ENCODE measurements at places on chromosomes 5 and 9.

DNA sequence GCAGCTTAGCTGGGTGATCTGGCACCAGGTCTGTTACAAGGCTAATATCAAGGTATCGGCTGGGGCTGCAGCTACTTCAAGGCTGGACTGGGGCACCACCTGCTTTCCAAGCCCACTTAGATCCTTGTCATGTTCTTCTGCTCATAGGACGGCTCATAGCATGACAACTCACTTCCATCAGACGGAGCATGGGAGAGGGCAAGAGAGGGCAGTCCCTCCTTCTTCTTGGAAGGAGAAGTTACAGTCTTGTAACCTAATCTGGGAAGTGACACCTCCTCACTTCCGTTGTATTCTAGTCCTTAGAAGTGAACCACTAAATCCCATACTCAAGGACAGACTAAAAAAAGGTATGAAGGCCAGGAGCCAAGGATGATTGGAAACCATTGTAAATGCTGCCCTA, 258.2 kb downstream of the MAST4 start:
- DNase-seq: no peak

DNA sequence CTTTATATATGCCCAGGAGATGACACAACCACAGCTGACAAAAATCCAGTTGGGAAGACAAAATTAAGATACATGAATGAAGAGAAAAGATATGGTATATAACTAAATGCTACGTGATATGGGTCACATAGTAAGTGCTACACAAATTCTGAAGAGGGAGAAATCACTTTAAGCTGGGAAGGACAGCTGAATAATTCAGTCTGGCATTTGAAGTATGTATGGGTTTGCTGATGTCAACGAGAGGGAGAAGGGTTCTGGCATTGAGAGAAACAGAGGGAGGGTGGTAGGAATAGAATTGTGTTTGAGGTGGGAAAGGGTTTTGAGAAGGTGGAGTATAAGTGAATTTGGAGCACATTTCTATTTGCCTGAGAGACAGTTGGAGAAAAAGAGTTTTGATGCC, 6.7 kb upstream of the SLIT3 start:
- DNase-seq: no peak

DNA sequence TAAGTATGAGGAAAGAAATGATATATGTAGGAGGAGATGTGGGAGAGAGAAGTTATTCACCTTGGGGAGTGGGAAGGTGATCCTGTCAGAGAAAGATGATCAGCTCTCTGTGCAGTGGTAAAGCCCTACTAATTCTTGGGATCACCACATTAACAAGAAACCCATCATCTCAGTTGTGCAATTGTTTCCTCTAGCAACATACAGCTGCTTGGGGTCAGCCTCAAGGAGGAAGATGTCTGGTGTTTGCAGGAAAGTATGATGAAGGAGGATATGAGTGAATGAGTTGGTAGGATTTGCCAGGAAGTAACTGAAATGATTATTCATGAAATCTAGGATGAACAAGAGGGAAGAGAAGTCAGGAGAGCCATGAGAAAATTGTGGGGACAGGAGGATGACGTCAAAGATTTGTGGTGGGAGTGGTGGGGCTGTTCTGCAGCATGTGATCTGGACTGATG, 50.1 kb downstream of the TNFSF8 start:
- DNase-seq: no peak

DNA sequence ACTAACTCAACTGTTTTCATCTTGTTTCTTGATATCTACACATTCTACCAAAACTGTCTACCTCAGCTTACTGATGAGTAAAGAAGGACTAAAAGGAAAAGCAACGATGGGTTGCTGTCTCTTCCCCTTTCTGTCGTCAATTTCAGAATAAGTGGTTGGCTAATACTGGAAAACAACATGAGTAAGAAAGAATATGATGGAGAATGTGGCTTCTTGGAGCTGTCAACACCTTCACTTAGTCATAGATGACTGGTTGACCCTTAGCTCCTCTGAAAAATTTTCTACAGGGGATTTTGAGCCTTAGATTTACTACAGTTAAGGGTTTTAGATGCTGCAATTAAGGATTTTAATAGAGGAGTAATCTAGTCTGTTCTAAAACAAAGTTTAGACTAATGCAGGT, 797.9 kb downstream of the TLE4 start:
- no peak for DNase-seq

DNA sequence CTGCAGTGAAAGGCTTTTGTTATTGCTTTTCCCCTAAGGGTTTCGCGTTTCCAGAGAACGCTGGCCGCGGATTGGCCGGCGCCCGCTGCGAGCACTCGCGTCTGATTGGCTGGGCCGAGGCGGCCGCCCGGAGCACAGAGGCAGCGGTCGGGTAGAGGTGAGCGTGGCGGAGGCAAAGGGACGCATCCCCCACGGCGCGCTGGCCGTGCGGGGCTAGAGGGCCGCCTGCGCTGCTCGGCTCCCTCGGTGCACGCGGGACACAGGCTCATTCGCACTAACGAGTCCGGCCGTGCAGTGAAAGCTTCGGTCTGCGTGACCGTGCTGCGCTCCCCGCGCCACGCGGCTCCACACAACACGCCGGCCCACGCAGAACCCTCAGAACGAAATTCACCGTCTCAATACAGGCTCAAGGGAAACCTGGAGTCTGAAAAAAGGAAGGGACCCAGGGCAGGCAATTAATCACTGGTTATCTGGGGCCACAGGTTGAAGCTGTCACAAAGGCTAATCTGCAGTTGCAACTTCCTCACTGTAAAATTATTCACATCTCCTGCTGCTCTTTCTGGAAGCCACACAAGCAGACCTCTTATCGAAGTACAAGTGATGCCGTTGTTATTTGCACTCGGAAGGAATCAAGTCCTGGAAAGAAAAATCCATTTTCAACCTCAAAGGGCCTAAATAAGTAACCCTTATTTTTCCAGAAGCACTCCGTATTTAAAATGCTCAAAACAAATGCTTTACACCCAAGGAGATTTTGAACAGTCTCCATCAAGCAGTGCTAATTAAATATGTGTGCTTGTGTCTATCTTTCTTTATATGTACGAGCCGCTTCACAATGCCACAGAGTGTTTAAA, 94.6 kb downstream of the ZNF608 start:
- no peak for DNase-seq

- no peak for DNase-seq
Measured at GRCh38 chr9:90556897-90557675, 85.5 kb downstream of the DIRAS2 start.

GRCh38 chr5:52895075-52895474, 94.1 kb upstream of the ITGA2 start:
- no peak for DNase-seq

DNA sequence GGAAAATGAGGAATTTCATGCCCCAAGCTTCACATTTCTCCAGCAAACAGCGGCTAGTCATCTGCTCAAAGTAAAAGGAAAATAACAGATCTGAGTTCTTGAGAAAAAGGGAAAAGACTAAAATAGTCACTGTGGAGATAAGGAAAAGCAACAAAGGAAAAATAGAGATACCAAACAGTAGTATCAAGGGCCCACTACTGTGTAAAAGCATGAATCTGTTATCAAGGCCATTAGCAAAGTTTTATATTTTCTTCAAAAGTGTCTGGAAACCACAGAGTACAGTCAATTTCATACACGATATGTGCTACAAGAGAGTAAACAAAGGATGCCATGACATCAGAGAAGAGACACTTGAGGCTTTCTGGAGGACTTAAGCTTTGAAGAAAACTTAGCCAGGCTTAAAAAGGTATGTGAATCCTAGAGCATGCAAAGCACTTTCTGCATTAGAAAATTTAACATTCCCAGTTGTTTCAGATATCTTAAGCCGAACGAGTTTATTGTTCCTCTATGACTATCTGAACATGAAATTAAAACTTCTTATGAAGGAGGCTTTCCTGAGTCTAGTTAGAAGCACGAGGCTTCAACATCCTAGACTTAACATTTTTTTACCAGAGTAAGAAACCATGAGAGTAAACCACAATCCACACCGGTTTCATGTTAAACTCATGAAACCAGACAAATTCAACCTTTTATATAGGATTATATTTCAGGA, 1.2 kb downstream of the TTC33 start:
- DNase-seq: no peak

DNA sequence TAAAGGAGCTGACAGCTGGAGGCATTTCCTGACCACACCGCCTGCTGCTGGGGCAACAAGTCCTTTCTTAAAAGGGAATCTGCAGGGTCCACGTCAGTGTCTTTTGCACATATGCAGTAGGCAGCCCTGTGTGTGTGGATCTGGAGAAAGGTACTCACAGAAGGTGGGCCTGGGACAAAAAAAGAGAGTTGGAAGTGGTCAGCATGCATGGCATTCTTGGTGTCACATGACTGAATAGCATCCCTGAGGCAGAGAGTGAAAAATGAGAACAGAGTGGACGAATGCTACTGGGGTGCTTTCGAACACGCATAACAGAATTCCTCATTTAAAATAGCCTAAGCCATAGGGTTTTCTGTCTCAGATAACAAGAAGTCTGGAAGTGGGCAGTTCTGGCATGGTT, 47.0 kb downstream of the DNAJC21 start:
- no peak for DNase-seq

DNA sequence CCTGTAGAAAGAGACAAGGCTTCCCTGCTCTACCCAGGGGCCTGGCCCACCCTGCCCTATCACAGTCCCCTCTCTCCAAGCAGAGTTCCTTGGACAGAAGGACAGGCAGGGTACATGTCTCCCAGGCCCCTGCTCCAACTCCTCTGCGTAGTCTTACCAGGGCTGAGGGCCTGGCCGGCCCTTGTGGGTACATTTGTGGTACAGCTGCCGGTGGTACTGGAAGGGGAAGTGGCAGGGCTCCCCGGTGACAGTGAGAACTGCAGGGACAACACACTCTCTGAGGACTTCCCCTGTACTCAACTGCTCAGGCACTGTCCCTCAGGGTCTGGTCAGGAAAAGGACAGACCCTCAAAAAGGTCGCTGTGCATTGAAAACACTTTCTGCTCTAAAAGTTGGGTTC, 3.6 kb downstream of the F12 start:
- DNase-seq: no peak

- DNase-seq: no peak
Measured at GRCh38 chr9:88753691-88754367, 218.9 kb downstream of the NXNL2 start.

DNA sequence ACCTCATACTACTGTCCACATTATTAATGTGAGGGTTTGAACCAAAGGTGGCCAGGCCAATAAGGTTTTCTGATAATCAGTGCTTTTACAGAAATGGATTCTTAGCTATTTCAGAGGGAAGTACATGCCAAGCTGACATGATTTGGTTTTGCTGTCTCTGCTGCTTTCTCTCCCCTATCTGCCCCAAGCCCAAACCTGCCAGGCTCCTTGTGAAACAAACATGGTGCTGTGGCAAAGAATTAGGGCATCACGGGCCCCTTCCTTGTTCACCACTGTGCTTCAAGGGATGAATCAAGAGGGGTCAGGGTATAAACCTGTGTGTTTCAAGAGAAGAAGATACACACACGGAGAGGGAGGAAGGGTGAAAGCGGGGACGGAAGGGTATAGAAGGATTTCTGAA, 41.3 kb upstream of the SMU1 start:
- no peak for DNase-seq
